ENCODE measurements at places on chromosomes 1 and 21.
A peak's percentile ranks its signal among the peaks of the same experiment; 100 is the strongest.

GRCh38 chr1:26112407-26112775 is 767 bp downstream of the PDIK1L start:
- no peak for DNase-seq

DNA sequence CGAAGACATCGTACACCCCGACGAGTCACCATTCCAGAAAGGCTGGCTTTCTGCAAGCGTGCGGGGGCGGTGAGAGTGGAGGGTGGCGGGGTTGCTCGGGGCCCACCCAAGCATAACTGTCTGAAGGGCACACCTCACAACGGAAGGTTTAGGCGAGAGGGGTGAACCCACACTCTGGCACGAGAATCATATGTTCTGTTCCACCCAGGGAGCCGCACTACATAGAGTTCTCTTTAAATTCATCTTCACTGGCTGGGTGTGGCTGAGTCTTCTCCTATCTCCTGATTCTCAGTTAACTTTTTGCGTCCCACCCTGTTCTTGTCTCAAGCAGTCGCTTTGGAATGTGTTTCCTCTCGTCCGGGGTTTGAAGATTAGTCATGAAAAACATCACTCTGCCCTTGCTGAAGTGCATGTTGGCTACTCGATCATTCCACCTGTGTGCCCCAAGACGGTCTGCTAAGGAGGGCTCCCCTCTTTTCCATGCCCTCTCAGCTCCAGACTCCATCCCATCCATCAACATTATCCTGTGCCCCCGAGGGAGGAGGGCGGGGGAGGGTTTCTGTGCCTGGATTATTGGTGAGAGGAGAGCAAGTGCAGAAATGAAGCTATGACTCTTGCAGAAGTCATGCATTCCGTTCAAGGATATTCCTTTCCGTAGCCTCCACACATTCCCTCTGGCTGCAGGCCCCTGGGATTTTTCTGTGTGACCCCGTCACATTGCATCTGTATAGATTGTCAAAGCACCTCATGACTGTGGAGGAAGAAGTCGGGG is 53.5 kb upstream of the CD34 start:
- DNase-seq = no peak

GRCh38 chr1:93143136-93143535 is 37.1 kb downstream of the TMED5 start:
- DNase-seq = no peak

DNA sequence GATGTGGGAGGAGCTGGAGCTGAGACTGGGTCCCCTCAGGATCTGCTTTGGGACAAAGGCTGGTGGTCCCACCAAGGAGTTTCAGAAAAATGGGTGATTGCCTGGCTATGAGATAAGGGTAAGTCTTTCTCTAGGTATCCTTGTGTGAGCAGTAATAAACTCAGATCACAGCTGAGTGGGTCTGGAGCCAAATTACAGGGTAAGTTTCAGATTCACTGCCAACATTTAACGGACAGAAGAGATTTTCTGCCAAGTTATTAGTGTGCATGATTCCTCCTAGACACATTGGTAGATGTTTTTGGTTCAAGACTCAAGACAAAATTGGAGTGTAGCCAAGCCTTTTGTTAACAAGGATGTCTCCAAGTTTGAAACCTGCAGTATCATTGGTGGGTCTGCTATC is 7.5 kb downstream of the CD1B start:
- DNase-seq = no peak

GRCh38 chr1:55064861-55065263 is 25.5 kb downstream of the PCSK9 start:
- no peak for DNase-seq

- DNase-seq = no peak
Observed at GRCh38 chr1:226293553-226293920, 15.4 kb downstream of the LIN9 start.

- DNase-seq = no peak
Observed at GRCh38 chr1:182175361-182175931, 113.9 kb upstream of the ZNF648 start.

- DNase-seq = no peak
Observed at GRCh38 chr1:202085682-202086373, 36.9 kb upstream of the GPR37L1 start.

DNA sequence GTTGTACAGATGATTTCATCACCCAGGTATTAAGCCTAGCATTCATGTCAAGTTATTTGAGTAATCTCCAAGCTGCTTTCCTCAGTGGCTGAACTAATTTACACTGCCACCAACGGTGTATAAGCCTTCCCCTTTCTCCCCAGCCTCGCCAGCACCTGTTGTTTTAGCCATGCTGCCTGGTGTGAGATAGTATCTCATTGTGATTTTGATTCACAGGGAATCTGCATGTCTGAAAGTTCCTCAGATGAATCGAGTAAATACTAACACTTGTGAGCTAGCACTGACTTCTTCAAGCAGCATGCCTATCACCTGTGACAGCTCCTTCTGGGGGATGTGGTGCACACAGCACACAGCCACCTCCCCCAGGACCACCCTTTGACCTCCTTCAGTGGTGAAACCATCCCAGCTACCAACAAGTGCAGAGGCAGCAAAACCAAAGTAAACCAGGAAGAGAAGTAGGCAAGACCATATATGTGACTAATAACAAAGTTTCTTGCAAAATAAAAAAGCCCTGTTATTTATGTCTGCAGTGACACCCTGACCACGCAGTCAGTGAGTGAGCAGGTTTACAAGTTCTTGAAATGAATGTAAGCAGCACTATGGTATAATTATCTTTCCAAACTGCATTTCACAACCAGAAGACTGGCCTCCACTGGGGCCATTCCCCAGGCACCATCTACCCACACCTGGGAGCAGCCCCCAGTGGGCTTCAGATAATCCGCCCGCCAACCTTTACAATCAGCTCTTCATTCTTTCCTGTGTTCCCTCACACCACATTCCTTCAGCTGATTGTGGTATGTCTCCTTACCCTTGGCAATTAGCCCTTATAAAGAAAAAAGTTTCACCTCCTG is 173.8 kb downstream of the ETS2 start:
- peak; percentile 74 for DNase-seq

DNA sequence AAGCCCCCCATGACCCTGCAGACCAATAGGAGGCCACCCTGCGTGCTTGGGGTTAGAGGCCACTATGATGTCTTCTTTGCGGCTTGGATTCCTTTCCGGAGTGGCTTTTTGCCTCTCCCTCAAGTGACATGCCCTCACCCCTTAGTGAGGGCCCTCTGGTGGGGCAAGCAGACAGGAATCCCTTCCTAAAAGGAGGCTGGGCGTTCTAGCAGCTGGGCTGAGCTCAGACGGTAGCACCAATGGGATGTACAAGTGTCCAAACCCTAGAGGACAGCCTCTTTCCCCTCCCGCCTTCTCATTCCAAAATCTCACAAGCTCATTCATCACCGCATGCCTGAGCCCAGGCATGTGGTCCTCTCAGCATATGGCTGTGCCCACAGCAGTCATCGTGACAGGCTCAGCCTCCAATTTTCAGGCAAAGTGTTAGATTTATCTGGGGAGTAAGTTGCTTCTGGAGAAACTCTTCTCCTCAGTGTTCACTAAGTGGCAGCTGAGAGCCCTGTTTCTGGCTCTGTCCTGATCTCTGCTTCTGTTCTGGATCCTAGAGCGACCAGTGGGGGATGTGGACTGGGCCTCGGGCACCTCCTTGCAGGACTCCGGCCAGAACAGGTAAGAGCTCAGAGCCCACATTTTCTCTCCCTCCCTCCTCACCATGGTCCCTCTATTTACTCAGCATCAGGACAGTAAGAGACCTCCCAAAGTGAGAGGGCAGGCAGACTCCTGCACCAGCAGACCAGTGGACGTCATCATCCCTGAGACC is 4.8 kb downstream of the KIAA1614 start:
- DNase-seq = no peak

DNA sequence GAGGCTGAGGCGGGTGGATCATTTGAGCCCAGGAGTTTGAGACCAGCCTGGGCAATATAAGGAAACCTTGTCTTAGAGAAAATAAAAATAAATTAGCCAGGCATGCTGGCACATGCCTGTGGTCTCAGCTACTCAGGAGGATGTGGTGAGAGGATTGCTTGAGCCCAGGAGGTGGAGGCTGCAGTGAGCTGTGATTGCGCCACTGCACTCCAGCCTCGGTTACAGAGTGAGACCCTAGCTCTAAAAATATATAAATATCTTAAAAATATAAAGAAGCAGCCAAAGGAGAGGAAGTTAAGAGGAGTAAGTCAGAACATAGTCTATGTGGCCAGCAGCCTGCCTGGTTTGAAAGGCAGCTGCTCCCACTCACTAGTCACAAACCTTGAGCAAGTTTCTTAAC is 4.5 kb upstream of the IL10RB start:
- no peak for DNase-seq

DNA sequence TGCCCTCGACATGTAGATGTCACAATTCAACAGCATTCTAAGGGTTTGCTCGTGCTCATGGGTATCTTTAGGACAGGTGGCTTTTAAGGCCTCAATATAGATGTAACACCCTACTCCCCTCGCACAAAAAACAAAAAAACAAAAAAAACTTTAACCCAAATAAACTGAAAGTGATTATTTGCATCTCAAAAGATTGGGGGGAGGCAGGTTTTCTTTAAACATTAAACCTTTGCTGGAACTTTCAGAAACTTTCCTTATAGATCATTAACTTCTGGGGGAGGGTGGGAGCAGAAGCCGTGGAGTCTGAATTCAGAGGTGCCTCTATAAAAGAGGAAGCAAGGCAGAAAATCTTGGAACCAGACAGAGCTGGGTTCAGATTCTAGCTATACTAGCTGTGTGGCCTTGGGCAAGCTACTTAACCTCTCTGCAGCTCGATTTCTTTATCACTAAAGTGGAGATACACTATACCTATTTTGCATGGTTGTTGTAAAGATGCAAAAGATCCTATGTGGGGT is 3.2 kb upstream of the KIAA1614 start:
- no peak for DNase-seq

Data from iPS DF 19.7 (cell line).